Activated CD8-positive, alpha-beta memory T cell treated with anti-CD3 and anti-CD28 coated beads, Interleukin-2, amount 50 U/mL, for 4 hours (primary cell): ENCODE measurements at places on chromosomes 16 and 17.

GRCh38 chr17:66636111-66636510 lies 198.8 kb upstream of the CACNG5 start:
- no peak for DNase-seq

DNA sequence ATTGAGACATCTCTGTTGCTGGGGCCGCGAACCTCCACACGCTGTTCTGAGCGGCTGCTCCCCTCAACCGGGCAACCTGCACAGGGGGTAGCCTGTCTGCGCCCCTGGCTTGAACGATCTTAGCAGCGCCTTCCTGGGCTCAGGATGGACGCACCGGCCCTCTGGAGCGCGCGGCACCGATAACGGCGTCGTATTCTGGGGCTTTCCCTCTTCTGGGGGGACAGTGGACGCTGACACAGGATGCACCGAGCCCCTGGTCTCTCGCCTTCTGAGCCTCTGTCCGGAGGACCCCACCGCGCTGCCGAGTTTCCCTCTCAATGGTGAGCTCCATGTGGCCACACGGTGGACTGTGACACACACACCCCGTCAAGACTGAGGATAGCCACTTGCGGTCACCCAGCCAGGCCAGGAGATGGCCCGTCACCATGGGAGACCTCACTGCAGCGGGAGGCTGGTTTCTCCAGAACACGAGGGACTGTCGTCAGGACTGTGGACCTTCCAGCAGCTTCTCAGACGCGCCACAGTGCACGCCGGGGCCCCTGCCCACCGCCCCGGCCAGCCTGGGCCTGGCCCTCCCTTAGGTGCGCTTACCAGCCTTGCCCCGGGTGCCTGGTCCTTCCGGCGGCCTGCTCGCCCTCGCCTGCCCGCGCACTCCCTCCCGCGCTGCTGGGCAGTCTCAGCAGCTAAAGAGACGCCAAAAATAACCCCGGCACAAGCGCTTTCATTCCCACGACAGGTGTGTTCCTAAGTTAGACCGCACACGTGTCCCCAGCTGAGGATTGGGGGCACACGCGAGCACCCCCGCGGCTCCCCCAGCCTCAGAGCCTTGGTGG lies 30.0 kb upstream of the PABPN1L start:
- no peak for DNase-seq

DNA sequence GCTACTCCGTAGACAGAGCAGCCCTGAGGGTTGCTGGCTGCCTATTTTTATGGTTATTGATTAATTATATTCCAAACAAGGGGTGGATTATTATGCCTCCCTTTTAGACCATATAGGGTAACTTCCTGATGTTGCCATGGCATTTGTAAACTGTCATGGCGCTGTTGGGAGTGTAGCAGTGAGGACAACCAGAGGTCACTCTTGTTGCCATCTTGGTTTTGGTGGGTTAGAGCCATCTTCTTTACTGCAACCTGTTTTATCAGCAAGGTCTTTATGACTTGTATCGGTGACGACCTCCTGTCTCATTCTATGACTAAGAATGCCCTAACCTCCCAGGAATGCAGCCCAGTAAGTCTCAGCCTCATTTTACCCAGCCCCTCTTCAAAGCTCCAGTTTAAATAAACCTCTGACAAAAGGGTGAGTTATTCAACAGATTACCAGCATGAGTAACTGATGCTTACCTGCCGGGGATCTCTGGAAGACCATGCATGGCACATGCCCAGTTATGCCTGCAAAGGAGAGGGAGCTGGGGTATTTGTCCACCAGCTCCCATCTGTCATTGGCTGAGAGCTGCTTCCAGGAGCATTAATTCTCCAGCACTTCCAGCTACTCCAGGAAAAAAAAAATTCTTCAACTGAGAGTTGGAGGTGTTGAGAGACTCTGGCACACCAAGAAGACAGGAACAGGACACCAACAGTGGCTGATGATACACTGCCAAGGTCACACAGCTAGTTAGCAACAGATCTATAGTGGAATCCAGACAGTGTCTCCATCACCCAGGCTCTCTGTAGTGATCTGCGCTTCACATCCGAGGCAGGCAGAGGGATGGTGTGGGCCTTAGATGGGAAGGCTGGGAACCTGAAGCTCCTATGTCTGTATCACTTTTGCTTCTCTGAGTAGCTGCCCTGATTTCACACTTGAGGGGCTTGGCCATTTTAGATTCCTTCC lies 36.6 kb upstream of the IL21R start:
- DNase-seq: no peak

DNA sequence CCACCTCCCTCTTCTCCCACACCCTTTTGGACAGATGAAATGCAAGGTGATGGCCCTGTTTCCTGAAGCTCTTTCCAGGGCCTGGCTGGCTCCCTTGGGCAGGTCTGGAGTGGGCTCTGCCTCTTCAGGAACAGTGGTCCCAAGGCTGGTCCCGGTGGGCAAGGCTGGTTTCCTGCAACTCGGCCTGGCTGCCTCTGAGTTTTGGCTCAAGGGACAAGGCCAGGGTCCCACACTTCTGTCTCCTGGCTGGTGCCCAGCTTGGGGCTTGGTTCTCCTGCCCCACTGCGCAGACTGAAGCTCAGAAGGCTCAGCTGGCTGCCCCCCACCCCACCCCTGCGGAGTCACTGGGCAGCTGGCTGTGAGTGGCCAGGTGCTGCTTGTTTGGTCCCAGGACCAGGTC lies 3.8 kb upstream of the ACTG1 start:
- peak; percentile 14 for DNase-seq

DNA sequence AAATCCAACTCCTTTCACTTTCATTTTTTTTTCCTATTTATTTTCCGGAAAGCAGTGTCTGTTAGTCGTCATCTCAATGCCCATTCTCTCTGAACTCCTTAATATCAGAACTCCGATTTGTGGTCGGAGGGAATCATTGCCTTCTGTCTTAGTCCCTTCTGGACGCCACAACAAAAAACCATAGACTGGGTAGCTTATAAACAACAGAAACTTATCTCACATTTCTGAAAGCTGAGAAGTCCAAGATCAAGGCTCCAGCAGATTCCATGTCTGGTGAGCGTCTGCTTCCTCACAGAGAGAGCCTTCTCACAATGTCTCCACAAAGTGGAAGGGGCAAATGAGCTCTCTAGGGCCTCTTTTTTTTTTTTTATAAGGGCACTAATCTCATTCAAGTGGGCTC lies 296.6 kb upstream of the CDH11 start:
- no peak for DNase-seq

DNA sequence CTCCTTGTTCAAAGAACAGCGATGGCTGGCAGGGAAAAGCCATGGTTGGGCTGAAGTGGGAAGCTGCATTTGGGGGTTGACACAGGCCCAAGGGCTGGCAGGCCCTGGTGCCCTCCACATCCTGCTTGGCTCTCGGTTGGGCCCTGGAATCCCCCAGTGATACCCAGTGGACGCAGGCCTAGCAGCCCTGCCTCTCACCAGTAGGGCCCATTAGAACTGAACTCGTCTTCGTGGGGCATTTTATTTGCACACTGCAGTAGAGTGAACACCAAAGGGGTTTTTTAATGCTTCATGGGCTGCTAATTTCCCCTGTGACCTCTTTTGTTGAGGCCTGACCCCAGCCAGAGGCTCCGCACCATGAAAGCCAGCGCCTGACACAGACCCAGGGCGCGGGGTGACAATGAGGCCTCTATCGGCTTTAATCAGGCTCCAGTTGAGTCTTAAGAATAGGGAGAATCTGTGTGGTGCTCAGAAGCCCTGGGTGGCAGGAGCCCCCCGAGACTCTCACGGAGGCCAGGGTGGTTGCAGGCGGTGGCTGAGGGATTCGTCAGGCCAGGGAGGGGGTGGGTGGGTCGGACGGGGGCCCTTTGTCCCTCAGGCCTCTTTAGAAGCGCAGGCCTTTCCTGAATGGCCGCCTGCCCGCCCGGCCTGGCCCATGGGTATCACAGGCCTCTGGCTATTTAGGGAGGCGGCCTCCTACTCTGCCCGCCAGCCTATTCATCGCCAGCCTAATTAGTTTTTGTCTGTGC lies 199.3 kb downstream of the NTN1 start:
- DNase-seq: no peak
